RKO (cell line): ENCODE measurements at places on chromosomes 6 and 20.

DNA sequence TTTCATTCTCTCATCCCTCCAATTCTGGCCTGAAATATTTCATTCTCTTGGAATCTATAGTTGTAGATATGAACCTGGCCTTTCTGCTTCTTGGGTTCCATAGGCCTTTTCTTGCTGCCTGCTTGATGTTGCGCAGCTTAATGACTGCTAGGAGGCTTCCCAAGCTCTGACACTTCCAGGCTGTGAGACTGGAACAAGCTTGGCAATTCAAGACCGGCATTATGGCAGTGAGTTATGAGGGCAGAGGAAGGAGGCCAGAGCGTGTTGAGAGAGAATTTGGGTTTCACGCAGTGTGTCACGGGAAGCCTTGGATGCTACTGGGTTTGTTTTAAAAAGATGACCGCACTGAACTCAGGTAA lies 948 bp upstream of the DNAJC5 start:
- peak; percentile 41 for DNase-seq

GRCh38 chr6:31473780-31474761 lies 23.9 kb upstream of the MICB start:
- no peak for DNase-seq

- no peak for DNase-seq
These were observed 73.2 kb upstream of the CD2AP start for GRCh38 chr6:47404435-47404834.

- DNase-seq, result peak; percentile 49
These were observed 291.8 kb downstream of the FOXC1 start for GRCh38 chr6:1901556-1901955.

- DNase-seq, result no peak
These were observed 68.6 kb downstream of the CDK19 start for GRCh38 chr6:110746680-110747079.
